ENCODE measurements at places on chromosomes 1 and 21.

DNA sequence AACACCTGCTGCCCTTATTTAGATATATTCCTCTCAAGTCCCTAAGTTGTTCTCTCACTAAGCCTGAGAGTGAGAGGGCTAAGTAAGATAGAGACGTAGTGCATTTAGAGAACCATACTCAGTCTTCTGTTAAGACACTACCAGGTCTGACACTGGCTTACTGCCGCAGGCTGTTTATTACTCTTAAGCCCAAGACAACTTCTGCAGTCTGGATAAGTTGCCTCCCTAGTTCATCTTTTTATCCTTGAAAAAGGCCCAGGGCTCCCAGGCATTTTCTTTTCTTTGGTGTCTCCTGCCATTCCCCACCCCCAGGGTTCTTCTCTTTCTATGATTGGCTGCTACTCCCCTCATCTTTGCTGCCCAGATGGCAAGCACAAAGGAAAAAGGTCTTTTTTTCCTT, 38.7 kb downstream of the CACHD1 start:
- DNase-seq, result no peak

DNA sequence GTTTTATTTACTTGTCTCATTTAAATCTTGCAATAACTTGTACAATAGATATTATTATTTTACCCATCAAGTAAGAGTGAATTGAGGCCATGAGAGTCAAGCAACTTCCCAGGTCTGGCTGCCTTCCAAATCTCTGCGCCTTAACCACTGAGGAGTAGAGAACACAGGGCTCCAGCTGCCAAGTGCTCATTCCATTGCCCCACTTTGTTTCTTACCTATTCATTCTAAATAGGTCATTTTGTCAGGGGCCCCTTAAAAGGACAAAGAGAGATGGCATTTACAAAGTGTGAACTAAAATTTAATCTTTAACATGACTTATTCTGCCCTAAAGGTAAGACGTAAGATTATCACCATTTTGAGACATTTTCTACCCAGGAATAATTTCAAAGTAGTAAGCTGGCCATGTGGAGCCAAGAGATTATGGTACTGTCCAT, 3.5 kb downstream of the PPP1R15B start:
- DNase-seq, result no peak

DNA sequence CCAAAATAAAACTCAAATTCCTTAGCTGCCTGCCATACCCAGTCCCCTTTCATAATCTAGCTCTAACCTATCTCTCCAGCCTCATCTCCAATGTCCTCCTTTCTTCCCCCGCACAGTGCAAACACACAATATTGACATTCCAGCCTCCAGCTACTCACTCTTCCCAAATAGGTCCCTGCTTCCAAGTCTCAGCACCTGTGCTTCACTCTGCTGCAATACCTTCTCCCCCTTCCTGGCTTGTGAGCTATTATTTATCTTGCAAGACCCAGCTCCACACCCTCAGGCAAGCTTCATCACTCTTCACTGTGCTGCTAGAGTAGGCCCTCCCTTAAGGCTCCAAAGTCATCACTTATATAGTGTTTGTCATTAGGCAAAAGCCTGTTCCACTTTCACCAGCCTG, 9.7 kb downstream of the PLPP3 start:
- DNase-seq, result no peak

GRCh38 chr1:207335695-207336363, 14.4 kb downstream of the CD55 start:
- no peak for DNase-seq

DNA sequence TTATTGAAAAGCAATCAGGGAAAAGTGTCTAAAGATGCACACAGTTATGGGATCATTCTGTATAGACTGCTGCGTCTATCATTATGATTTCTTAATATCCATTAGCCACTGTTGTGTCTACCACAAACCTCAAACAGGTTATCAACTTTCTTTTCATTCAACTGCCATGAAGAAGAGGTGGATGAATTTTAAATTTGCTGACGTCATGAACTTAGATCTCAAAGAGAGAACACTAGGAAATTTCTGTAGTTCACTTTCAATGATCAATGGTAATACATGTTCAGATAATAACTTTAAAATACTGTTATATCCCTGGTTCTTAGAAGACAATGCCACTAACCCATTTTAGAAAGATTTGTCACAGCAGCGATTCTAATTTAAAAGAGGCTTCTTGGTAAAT, 6.7 kb downstream of the PLA2G4A start:
- DNase-seq, result no peak

- DNase-seq, result no peak
These were observed 209.8 kb downstream of the PTPRC start for GRCh38 chr1:198848649-198849048.

- DNase-seq, result no peak
These were observed 18.6 kb upstream of the POU2F1 start for GRCh38 chr1:167202049-167202448.

DNA sequence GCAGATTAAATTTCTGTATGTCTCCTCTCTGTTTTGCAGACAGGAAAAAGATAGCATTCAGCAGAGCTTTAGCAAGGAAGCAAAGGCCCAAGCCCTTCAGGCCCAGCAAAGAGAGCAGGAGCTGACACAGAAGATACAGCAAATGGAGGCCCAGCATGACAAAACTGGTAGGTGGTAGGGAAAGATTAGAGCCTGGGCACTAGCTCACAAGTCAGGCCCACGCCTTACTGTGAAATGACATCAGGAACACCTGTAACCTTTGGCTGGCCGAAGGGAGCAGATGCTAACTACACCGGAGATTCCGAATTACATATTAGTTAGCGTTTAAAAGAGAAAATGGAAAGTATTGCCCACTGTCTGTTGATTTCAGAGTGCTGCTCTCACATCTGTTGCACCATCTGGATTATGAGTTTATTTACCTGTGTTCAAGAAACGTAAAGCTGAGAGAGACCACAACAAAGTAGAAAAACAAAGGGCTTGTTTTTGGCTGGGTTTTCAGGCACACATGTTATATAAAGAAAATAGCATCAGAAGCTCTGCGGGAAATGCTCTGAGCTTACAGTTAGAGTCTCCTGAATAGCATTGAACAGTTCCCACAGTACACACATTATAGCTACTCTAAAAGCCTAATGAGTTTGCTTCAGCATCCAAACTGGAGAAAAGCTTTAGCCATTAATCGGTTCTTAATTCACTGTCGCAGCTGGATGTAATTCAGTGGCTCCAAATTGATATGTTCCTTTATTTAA, 160.0 kb downstream of the SDCCAG8 start:
- no peak for DNase-seq

GRCh38 chr21:16751695-16752474, 761.0 kb upstream of the CXADR start:
- no peak for DNase-seq

DNA sequence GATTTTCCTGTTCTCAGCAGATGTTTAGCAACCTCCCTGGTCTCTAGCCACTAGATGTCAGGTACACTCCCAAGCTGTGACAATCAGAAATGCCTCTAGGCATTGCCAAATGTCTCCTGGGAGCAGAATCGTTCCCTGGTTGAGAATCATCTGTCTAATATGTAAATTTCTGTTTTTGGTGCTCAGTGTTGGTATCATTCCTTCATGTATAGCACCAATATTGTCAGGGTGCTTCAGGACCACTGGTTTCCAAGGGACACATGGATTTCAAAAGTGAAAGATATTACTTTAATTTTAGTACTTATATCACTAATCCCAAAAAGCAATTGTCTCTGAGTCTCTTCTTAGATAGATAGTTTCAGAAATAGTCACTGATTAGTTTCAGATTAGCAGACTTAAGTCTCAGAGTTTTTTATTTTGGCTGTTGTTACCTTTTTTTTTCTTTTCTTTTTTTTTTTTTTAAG, 160.1 kb downstream of the PTPRC start:
- no peak for DNase-seq

DNA sequence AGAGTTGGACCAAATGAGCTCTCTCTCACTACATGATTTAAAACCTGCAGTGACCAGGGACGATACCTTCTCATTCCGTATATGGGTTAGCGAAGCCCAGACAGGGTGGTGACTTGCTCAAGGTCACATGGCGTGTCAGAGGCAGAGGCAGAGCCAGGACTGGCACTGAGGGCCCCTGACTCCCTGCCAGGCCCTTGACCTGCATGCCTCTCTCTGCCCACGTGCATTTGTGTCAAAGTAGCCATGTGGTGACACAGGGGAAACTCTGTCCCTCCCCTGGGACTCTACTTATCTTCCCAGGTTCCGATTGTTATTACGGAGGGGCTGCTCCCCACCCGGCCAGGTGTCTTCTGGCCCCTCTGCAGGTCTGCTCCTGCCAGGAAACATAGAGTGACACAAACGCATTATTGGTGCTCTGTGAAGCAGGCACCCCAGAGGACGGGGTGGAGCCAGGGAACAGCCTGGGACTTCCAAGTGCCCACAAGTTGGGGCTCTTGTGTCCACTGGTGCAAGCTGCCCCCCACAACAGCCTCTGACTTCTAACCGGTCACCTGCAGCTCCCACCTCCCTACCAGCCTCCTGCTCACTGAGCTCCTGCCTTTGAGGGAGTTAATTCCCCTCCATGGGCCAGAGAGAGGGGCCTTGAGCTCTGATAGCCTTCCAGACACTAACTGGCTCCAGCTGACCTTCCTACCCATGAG, 7.3 kb upstream of the TINAGL1 start:
- no peak for DNase-seq

- DNase-seq, result no peak
These were observed 68.7 kb downstream of the TRIM11 start for GRCh38 chr1:228337711-228338520.

DNA sequence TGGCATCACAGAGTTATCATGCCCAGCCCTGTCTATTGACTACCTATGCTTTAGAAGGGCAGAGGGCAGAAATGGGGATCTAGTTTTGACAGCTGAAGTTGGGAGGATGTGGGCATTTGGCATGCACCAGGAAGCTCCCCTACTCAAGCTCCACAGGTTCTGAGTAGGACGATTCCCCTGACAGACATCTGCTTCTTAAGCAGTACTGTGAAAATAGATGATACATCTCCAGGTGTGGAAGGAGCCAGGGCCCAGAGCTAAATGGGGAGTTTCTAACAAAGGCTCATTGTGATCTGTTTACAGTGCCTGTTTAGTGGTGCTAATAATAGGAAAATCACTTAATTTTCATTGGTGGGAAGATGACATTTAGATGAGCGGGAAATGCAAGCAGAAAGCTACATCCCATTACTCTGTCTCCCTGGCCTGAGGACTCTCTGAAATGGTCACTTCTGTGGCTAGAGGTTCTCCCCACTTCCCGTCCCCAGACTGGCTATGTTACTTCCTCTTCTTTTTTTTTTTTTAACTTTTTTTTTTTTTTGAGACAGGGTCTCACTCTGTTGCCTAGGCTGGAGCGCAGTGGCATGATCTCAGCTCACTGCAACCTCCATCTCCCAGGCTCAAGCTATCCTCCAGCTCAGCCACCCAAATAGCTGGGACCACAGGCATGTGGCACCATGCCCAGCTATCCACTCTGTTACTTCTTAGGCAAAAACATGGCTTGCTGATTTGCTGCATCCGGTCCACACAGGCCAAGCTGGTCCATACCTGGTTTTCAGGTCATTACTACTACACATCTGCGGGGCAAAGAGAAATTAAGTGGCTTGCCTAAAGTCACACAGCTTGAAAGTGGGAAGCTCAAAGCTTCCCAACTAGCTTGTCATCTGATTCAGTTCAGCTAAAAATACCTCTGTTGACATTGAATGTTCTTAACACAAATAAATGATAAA, 23.2 kb upstream of the CNIH3 start:
- no peak for DNase-seq

DNA sequence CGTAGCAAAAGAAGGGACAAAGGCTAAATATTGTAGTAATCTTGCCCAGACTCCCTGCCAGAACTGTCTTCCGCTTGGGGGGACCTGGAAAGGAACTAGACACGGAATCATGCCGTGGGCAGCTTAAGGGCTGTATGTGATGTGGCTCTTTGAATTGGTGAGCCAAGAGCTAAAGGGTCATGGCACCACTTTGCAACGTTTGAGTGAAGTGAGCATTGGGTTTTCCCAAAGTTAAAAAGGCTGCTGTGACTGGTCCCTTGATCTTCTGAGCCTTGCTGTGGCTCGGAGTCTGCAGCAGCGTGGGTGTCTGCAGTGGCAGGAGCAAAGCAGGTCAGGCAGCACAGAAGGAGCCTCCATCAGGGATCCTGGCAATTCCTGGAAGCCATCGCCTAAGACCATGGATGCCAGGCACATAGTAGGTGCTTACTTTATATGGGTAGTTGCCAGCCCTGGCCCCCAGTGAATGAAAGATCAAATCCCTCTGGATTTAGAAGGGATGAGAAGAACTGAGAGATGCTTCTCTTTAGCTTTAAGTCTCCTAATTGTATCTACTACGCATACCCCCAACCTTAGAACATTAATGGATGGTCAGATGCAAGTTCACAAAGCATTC, 1.8 kb downstream of the SMYD2 start:
- DNase-seq, result peak; percentile 16

DNA sequence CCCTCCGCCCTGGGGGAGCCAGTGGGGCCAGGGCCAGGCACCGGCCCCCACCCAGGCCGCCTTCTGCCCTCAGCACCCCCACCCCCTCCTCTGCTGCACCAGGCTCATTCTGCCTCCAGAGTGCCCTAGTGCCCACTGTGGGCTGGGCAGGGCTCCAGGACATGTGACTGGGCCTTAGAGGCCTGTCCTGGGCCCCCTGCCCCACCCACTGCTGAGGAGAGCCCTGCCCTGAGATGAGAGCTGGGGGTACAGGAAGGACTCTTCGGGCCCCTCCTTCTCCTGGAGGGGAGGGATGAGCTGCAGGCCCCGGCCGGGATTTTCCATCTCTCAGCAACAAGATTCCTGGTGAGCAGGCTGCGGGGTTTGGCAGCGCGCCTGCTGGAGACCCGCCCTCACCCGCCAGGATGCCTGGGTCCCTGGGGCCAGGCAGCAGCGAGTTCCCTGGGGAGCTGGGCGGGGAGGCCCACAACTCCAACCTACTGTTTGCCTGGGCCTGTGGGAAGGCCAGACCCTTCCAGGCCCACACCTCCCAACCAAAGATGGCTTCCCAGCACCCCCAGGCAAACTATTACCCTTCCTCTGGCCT, 14.0 kb downstream of the AHDC1 start:
- no peak for DNase-seq

- DNase-seq, result no peak
These were observed 147.7 kb downstream of the SYT2 start for GRCh38 chr1:202562444-202563060.

DNA sequence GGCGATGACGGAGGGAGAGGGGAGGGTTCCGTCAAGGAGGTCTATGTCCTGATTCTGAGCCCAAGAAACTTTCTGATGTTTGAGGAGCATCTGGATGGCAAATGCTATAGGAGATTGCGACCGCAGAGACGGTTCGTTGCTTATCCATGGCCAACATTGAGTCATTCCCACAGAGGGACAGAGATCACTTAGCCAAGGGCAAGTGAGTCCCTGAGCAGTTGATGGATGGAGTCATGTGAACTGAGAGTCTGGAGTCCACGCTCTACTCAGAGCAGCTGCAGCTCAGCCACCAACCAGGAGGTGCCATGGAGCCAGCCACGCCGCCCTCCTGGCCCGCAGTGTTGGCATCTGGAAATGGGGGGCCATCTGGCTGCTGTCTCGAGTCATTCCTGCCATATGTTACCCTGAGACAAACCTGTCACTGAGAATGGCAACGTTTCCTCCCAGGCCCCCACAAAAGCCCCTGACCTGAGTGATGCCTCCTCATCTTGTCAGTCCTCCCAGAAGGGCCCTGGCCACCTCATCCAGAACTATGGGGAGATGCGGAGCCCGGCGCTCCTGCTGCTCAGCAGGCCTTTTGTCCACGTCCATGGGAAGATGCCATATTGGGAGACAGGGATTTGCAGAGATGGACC, 58.6 kb downstream of the ATP5PO start:
- DNase-seq, result no peak

Data from activated T-cell treated with anti-CD3 and anti-CD28 coated beads, Interleukin-2, amount 50 U/mL, for 72 hours (primary cell).